CD4-positive, CD25-positive, alpha-beta regulatory T cell (primary cell): ENCODE measurements at places on chromosomes 11 and 22.

GRCh38 chr11:46363031-46363407, 15.8 kb downstream of the DGKZ start:
- DNase-seq = no peak

DNA sequence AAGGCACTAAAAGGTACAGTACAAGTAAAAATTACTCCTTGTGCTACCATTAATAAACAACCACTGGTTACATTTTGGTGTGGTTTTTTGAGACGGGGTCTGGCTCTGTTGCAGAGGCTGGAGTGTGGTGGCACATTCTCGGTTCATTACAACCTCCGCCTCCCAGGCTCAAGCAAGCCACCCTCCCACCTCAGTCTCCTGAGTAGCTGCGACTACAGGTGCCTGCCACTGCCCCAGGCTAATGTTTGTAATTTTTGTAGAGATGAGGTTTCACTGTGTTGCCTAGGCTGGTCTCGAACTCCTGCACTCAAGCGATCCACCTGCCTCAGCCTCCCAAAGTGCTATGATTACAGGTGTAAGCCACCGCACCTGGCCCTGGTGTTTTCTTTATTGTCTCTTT, 20.8 kb downstream of the TAF1D start:
- DNase-seq = no peak

- no peak for DNase-seq
Measured at GRCh38 chr11:66373265-66373664, 1.7 kb upstream of the SLC29A2 start.

DNA sequence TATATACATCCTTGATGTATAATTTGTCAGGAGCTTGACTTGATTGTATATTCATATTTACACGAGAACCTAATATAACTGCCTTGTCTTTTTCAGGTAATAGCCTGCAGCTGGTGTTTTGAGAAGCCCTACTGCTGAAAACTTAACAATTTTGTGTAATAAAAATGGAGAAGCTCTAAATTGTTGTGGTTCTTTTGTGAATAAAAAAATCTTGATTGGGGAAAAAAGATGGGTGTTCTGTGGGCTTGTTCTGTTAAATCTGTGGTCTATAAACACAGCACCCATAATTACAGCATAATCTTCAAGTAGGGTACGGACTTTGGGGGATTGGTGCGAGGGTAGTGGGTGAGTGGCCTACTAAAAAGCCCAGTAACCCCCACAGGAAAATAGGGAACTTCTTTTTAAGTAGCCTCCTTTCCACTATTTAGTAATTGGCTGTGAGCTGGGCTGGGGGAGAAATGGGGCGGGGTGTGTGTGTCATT, 7.5 kb downstream of the MALAT1 start:
- DNase-seq = peak; percentile 42

- DNase-seq = no peak
Measured at GRCh38 chr11:45209891-45210699, 63.7 kb downstream of the PRDM11 start.

GRCh38 chr11:37914859-37915258, 1316.8 kb upstream of the RAG2 start:
- no peak for DNase-seq

GRCh38 chr11:20861322-20861721, 191.9 kb downstream of the NELL1 start:
- no peak for DNase-seq

DNA sequence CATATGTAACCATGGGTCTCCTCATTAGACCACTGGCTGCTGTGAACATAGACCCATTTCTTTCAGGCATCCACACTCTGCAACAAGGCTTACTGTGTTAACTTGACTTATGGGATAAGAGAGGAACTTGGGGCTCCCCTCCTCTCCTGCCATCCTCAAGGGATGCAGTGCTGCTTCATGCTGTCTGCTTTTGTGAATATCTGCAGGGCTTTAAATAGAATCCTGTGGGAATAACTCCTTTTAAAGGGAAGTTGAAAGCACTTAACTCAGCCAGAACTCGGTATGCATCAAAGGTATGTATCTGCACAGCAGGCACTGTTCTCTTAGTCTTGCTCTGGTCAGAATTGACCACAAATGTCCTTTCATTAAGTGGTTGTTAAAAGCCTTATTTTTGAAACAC, 222.5 kb upstream of the KIRREL3 start:
- DNase-seq = no peak

- no peak for DNase-seq
Measured at GRCh38 chr11:14418801-14419417, 59.9 kb upstream of the RRAS2 start.

- no peak for DNase-seq
Measured at GRCh38 chr11:28323621-28324020, 215.4 kb downstream of the METTL15 start.

DNA sequence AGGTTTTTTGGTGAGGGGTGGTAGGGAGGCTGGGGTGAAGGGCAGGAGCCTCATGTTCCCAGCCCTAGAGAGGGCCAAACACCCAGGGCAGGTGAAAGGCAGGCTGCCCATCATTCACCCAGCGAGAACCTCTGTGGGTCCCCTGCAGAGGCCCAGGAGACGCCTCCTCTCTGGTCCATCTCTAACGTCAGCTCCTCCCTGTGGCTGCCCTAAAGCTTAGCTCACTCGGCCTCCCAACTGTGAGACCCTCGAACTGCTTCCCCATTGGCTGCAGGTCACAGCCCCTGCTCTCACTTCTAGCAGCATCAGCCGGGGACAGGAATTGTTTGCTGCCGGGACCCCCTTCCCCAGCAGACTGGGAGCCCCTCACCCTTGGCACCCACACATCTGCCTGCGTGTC, 615 bp upstream of the NFAM1 start:
- no peak for DNase-seq

- no peak for DNase-seq
Measured at GRCh38 chr11:78219493-78220217, 30.9 kb downstream of the USP35 start.

GRCh38 chr22:43811777-43812148, 342 bp downstream of the EFCAB6 start:
- no peak for DNase-seq

- no peak for DNase-seq
Measured at GRCh38 chr11:128473636-128474035, 113.7 kb downstream of the ETS1 start.

DNA sequence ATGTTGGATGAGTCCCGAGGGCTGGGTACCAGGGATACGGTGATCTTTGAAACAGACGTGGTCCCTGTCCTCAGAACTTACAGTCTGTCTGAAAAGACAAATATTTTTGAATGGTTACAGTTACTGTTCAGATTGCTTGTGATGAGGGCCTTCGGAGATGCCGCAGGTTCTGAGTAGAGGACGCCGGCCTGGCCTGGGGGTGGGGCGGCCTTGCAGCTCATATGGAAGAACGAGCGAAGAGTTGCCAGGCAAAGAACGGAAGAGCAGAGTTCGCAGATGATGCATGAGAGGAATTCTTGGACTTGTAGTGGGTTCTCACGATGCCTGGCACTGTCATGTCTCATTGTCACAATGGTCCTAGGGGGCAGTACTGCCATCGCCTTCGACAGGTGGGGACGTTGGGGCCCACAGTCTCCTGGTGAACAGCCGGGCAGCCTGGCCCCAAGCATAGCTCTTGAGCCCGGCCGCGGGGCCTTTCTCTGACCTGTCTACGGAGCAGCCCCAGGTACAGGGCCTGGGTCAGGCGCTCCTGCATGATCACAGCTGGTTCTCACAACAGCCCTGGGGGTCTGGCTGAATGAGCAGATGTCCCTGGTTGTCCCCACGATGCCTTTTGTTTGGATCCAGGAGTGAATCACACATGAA, 60.9 kb upstream of the PARVG start:
- DNase-seq = no peak

GRCh38 chr11:120522736-120523135, 11.2 kb downstream of the GRIK4 start:
- DNase-seq = no peak

GRCh38 chr11:104146421-104146820, 17.5 kb downstream of the PDGFD start:
- DNase-seq = no peak

DNA sequence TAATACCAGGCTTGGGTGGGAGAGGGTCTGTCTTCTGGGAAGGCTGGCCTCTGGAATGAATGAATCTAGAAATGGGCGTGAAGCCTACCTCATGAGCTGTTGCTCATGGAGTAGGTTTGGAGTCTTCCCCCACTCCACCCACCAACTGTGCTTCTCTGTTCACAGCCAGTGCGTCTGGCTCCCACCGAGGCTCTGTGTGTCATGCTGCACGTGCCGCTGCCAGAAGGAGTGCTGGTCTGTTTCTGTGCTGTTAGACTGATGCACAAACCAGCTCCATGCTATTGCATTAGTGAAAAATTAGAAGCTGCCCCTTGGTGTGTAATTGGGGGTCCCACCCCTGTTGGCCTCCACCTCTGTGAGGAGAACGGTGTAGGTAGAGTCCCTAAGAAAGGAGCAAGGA, 132.3 kb upstream of the PARVA start:
- DNase-seq = no peak

GRCh38 chr11:57482782-57483561, 22.6 kb downstream of the RTN4RL2 start:
- peak; percentile 39 for DNase-seq

- no peak for DNase-seq
Measured at GRCh38 chr22:49531368-49531791, 296.3 kb downstream of the BRD1 start.

DNA sequence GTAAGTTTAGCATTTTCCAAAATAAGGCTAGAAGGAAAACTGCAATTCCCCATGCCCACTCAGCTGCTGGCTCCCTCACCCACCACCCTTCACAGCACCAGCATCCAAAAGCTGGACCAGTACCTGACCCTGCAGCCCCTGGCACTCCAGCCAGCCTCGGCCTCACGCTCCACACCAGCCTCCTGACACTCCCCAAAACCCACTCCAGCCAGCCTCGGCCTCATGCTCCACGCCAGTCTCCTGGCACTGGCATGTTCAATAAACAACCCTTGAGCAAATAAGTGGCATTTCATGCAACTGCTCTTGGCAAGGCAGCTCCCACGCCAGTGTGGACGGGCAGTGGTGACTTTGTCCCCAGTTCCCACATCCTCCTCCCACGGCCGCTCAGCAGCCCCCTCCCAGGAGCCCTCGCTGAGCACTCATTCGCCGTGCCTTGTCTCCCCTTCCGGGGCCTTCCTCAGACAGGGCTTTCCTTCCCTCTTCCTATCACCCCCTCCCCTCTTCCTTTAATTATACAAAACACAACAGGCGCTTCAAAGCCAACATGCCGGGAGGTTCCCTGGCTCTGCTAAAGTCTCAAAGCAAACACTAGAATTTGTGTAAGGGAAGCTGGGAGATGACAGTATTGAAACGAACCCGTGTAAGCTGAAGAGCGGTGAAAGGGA, 6.8 kb downstream of the TOLLIP start:
- no peak for DNase-seq

- DNase-seq = no peak
Measured at GRCh38 chr11:70483077-70483861, 84.9 kb downstream of the CTTN start.

DNA sequence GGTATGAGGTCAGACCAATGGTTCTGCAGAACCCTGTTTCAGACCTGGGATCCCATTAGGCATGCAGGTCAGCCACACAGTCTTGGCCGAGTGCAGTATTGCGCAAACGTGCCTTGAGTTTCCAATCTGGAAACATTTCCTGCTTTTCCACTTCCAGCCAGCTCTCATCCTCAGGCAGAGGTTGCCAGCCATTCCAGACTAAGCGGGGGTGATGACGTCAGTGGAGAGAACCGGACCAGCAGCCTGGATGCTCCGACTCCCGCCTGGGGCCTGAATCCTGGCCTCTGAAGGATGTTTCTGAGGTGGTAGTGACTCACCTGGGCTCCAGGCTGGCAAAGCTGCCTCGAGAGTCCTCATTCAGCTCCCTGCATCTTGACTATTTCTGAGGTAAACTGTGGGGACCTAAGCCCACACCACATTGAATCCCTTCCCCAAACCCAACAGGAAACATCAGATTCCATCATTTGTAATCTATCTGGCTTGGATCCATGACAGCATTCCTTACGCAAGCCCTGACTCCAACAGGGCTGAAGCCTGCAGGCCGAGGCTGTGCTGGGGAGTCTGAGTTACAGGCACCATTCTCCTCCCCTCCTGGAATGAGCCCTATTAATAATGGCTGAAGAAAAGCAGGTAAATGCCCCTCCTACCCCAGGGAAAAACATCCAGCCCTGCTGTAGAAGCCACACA, 83.0 kb downstream of the ABTB2 start:
- no peak for DNase-seq

GRCh38 chr11:40877256-40877655, 582.2 kb downstream of the LRRC4C start:
- DNase-seq = no peak

DNA sequence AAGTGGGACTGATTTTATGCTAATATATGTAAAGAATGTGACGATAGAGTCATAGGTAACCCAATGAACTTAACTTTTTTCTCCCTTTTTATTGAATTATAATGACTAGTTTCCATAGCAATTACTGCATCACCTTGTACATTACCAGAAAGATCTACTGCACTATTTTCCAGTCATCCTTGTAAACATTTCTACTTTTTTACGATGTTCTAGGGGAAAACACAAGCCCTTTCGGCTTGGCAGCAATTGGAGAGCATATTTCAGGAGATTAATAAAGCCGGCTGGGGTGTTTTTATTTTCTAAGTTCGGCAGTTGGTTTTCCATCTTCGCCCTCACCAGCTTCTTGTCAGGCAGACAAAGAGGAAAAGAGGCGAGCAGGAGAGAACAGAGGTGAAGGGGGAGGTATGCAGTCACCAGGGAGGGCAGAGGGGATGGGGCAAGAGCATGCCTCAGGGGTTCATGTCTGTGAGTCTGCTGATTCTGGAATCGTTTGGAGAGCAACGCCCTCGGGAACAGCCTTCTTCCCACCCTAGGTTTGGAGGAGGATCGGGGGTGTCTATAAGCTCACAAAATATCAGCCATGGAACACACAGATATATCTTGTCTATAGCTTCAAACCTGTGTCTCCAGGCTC, 476.4 kb downstream of the MIAT start:
- no peak for DNase-seq

DNA sequence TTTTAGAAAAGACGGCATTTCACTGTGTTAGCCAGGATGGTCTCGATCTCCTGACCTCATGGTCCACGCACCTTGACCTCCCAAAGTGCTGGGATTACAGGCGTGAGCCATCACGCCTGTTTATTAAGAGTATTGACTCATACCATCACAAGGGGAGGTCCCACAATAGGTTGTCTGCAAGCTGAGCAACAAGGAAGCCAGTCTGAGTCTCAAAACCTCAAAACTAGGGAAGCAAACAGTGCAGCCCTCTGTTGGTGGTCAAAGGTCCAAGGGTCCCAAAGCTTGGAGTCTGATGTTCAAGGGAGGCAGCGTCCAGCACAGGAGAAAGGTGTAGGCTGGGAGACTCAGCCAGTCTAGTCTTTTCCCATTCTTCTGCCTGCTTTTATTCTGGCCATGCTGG, 32.8 kb upstream of the LDLRAD3 start:
- no peak for DNase-seq

- DNase-seq = peak; percentile 36
Measured at GRCh38 chr11:134045799-134046635, 22.9 kb upstream of the JAM3 start.

- DNase-seq = no peak
Measured at GRCh38 chr11:126510621-126511370, 155.3 kb downstream of the ST3GAL4 start.

GRCh38 chr11:1573903-1574237, 1.8 kb upstream of the DUSP8 start:
- no peak for DNase-seq
